ENCODE measurements at places on chromosomes 1 and 21.

DNA sequence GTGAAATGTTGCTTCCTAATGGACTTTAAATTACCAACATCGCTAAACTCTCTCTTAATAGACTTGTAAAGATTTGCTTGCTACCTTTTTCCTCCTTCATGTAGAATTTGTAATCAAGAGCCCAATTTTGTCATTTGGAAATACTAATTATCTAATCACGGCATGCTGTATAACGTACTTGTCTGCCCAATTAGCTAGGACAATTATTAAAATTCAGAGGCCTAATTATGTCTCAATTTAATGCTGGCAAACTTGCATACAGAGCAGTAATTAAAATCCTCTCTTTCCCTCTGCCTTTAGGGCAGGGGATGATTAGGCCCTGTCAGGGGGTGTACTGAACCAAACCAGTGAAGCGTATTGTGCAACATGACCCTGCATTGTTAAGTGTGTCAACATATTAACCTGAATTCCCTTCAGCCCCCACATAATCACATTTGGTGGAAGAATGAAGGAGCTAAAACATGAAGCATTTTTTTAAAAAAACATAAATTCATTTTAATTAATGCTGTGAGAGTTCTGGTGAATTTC lies 137.4 kb upstream of the BARHL2 start:
- no peak for DNase-seq

DNA sequence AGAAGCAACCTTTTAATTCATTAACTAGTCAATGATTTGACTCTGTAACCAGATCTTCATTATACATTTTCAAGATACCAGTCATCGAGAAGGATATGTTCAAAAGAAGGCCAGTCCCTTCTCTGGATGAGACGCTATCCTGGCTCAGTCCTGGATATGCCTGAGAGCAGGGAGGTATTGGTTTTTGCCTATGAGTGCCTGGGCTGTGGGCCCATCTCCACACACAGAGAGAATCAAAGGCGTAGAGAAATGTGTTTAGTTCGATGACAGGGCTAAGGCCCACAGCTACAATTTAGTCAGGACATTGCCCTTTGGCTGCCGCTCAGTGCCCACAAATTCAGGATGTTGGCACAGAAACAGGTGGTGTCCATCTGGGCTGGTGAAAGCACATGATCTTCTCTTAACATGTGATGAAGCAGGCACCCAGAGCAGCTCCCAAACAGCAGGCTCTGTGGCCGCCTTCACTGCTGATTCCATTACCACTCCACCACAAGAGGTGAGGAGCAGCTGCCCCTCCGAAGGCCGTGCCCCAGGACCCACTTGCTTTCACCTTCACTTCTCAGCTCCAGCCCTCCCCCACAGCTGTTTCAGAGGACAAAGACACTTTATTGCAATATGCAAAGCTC lies 24.7 kb downstream of the ACKR1 start:
- DNase-seq, result no peak

DNA sequence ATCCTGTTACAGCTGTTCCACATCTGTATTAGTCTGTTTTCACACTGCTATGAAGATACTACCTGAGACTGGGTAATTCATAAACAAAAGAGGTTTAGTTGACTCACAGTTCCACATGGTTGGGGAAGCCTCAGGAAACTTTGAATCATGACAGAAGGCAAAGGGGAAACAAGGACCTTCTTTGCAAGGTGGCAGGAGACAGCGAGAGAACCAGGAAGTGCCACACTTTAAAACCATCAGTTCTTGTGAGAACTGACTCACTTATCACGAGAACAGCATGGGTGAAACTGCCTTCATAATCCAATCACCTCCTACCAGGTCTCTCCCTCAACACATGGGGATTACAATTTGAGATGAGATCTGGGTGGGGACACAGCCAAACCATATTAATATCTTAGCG lies 110.3 kb upstream of the TRABD2B start:
- DNase-seq, result no peak

DNA sequence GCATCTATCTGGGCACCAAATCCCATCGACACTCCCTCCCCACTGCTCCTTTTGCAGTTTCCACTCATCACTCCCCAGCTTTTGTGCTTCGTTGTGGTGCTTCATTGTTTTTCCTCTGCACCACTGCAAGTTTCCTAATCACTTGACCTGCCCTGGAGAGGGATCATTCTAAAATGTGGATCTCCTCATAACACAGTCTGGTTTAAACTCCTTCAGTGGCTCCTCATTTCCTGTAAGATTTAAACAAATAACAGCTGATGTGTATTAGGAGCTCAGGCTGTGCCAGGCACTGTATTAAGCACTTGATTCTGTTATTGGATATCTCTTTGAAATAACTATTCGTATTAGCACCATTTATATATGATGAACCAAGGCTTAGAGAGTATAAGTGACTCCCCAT lies 51.3 kb downstream of the MAP10 start:
- no peak for DNase-seq

DNA sequence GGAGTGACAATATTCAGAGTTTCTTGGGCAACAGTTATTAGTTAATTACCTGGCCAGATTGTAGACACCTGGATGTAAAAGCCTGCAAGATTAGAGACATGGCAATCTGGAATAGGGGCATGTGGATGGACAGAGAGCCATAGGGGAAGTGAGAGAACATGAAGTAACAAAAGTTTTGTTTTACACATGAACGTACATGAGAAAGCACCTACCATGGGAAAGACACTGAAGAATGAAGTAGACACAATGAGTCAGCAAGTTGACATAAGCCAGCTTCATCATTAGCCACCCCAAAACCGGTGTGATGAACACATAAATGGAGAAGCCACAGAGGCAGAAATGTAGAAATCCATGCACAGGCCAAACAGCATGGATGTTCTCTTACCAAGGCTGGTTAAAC lies 462.1 kb upstream of the C1orf87 start:
- DNase-seq, result no peak

GRCh38 chr1:24899581-24900485 lies 30.2 kb downstream of the RUNX3 start:
- no peak for DNase-seq

DNA sequence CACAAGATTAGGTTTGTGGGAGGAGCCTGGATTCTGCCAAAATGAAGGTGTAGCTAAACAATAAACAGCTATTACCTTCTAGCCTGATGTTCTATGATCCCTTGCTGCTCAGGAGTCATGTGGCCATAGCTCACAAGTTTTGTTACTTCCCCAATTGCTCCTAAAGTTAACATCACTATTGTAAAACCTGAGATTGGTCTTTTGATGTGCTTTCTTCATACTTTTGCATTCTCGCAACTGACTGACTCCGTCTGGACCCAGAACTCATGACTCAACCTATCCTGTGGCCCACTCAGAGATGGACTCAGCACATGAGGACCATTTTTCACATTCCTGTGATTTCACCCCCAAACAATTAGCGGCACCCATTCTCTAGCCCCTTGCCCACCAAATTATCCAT lies 69.1 kb downstream of the PTGS2 start:
- DNase-seq, result no peak

DNA sequence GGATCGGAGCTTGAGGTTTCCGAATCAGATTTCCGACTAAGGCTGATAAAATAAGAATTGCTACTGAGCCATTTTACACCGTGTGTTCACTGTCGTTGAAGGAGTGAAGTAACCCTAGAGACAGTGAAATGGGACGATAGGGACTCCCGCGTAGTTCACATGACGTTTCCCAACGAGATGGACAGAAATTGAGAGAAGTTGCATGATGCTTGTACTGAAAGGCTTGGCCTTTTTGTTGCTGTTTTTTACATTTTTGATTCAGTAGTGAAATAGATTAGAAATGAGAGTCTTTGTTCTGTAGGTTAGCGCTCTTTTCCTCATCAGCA lies 1.2 kb downstream of the KHDRBS1 start:
- no peak for DNase-seq

- no peak for DNase-seq
Measured at GRCh38 chr1:183676586-183677189, 23.6 kb upstream of the APOBEC4 start.

GRCh38 chr1:97947695-97948094 lies 26.9 kb upstream of the DPYD start:
- no peak for DNase-seq

DNA sequence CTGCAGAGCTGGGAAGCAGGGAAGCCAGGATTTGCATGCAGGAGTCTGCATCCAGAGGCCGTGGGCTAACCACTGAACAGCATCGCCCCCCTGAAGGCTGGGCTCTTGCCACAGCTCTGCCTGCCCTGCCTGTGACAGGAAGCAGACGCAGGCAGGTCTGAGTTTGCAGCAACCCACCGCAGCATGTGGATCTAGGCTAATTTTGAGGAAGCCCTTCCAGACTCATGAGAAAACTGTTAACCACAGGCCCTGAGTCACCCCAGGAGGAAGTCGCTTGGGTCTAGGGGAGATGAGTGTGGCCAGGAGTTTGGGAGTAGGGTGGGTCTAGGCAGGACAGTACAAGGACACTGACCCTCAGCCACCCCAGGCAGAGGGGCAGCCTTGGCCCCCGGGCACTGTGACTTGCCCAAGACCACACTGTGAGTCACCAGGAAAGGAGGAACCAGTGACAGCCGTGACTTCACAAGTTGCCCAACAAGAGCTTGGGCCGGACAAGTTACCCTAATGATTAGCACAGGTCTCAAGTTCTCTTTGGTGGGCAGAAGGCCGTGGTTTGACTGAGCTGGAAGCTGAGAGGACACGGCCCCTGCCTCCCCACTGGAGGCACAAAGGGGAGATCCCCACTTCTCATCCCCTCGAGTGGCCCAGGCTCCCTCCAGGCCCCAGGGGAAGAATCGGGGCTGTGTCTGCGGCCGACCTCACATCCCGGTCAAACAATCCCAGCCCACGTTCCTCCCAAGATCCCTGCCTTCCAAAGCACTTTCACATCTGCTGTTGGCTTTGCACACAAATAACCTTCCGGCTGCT lies 826 bp downstream of the LAPTM5 start:
- peak; percentile 59 for DNase-seq

GRCh38 chr1:234396871-234397270 lies 23.6 kb downstream of the COA6 start:
- no peak for DNase-seq

- DNase-seq, result no peak
Measured at GRCh38 chr1:116092752-116093489, 18.3 kb upstream of the MAB21L3 start.

DNA sequence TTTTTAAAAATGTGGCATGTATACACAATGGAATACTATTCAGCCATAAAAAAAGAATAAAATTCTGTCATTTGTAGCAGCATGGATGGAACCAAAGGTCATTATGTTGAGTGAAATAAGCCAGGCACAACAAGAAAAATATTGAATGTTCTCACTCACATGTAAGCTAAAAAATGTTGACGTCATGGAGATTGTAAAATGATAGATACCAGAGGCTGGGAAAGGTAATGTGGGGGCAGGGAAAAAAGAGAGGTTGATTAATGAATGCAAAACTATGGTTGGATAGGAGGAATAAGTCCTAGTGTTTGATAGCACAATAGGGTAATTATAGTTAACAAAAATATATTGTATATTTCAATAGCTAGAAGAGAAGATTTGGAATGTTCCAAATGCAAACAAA lies 89.1 kb upstream of the SLC35F3 start:
- no peak for DNase-seq

- DNase-seq, result no peak
Measured at GRCh38 chr1:53689736-53690326, 49.1 kb downstream of the GLIS1 start.

- DNase-seq, result no peak
Measured at GRCh38 chr1:218395916-218396315, 50.8 kb downstream of the TGFB2 start.

DNA sequence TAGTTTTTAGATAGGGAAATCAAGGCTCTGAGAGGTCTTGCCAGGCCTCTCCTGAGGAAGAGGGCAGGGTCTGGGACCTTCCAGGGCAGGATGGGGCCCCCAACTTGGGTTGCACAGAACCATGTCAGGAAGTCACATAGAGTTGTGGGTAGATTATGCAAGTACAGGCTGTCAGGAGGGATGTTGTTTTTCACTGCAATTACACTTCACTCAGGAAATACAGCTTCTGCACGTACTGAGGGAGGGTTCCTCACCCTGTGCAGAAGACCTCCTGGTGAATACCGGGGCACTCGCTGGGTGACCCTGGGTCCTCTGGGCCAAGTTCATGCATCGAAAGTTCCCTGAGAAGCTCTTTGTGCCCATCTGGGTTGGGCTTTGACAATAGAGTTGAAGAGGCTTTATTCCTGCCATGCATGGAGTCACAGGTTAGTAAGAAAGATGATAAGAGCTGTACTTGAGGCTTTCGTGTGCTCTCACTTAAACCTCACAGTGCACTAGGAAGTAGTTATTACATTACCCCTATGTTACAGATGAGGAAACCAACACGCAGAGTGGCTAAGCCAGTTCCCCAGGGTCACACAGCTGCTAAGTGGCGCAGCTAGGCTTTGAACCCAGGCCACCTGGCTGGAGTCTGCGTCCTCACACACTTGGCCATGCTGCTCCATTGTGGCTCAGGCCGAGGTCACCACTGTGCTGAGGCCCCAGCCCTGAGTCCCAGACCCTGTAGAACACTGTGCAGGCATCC lies 16.2 kb upstream of the TNFRSF1B start:
- no peak for DNase-seq

GRCh38 chr1:109024646-109025045 lies 17.3 kb downstream of the WDR47 start:
- DNase-seq, result no peak

DNA sequence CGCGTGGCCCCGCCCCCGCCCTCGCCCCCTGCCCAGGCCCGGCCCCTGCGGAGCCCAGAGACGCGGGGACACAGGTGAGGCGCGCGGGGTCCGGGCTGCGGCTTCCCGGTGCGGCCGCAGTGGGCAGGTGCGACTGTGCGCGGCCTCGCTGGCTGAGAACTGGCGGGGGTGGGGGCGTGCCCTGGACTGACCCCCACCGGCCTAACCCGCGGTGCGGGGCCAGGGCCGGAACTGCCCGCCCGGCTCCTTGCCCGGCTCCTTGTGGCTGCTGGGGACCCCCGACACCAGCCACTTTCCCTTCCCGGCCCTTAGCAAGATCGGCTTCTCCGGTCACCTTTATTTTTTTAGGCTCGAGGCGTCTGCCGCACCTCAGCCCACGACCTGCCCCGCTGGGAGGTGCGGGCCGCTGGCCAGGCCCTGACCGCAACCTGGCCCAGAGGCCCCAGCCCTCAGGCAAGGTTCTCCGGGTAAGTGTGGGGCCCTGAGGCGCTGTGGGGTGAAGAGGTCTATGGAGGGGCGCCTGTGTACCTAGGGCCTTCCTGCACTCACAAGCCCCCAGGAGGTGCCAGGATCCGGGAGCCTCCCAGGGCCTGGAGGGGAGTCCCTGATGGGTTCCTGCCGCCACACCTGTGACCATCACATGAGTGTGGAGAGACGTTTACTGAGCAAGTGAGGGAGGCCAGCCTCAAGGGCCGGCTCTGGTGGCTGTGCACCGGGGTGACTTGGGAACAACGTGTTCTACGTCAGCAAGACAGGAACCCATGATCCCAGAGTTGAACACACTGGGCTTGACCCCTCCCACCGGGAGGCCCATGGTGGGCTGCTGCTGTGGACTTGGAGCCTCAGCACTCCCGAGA lies at the start of gene SMIM1:
SMIM1 (plus strand) TSS at position 35 of the 857 bp plus-strand sequence. CDS start 2,625 bp downstream, outside the sequence.
- no peak for DNase-seq

Data from mucosa of gallbladder (tissue), 1 donor.